ENCODE measurements at places on chromosomes 12 and 14. TPM values are rescaled to one million over a fixed set of nuclear protein-coding genes. Genes with fewer than 3 reads are reported as not detected.

DNA sequence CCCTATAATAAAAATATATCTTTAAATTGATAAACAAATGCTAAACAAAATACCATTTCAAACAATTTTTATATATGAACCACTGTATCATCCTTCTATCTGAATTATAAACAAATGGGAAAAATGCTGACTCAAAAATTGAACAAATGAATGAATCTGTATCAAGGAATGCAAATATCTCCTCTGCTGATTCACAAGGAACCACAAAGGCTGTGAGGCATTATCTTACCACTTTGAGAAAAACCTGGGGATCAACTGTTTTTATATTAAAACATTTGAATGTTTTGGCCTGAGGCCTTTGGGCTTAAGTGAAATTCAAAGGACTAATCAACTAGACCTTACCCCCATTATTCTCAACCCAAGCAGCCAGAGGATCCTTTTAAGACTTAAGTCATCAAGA is 86.3 kb downstream of the EML5 start:
- DNase-seq, result no peak

- DNase-seq, result no peak
Observed at GRCh38 chr12:93855261-93855660, 178.1 kb downstream of the CRADD start.

GRCh38 chr12:75852143-75852542 is 179.4 kb downstream of the PHLDA1 start:
- no peak for DNase-seq

- no peak for DNase-seq
Observed at GRCh38 chr12:52247622-52248540, 14.8 kb downstream of the KRT7 start.

- DNase-seq, result peak; percentile 99
Observed at GRCh38 chr12:48681710-48682532, at the start of gene KANSL2. Gene KANSL2, minus strand, starts transcription at chr12:48682238. Its CDS starts 606 bp downstream, at chr12:48681632.

- DNase-seq, result no peak
Observed at GRCh38 chr12:124633365-124634362, 66.3 kb upstream of the NCOR2 start.

DNA sequence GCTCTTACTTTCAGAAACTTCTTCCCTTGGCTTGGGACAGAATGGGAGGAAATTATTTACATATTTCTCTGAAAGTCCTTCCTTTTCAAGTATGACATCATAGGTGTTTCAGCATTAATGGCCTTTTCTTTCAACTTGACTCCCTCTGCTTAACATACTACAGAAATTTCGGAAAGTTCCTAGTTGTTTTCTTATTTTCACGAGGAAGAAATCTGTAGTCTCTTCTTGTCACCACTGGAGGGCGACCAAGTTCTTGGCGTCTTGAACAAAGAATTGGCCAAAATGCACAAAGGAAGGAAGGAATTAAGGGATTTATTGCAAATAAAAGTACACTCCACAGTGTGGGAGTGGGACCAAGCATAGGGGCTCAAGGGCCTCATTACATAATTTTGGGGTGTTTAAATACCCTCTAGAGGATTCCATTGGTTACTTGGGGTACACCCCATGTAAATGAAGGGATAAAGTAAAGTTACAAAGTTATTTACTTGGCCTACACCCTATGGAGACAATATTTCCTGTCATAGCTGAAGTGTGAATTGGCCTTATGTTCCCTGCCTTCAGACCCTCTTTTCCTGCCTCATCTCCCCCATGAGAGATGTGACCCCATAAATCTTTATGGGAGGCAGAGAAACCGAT is 70.4 kb downstream of the RPL10L start:
- no peak for DNase-seq

GRCh38 chr12:73383584-73384222 is 1111.5 kb downstream of the TRHDE start:
- DNase-seq, result no peak

- DNase-seq, result no peak
Observed at GRCh38 chr12:50127546-50127945, 15.5 kb downstream of the COX14 start.

The ADGRD1 gene
- total RNA-seq, result 59.2 TPM

The FNTB gene
- total RNA-seq, result 22.5 TPM

The RTN1 gene
- 42.4 TPM for total RNA-seq

The SBNO1 gene
- total RNA-seq, result 25.6 TPM

The CPNE8 gene
- 31.3 TPM for total RNA-seq
